ENCODE measurements at places on chromosomes 16 and 17.

DNA sequence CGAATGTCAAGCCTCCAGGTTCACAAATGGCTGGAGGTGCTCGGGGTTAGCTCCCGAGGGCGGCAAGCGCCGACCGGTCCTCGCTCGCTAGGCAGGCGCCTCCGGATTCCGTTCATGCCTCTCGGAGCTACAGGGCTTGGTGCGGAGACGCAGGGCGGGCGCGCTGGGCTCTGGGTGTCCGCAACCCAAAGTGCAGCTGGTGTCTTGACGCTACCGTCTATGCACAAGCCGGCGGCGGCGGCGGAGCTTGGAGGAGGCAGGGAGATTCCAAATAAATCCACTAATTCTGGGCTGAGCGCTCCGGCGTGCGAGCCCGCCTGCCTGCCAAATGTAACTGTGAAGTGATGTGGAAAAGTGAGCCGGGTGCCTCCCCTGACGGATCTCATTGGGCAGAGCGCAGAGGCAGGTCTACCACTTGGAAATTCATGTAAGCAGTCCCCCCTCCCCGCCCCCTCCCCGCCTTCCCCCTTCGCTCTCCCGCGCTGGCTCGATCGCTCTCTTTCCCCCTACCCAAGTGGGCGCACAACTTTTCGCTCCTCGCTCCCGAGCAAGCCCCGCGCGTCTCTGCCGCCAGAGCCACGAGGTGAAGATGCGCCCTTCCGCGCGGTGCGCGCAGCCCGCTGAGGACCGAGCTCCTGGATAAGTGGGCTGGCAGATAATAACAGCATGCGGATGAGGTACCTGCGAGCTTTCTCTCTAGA lies at the start of gene CDH8:
Gene CDH8, minus strand, starts transcription at position 338 of the 701 bp plus-strand sequence. CDS start 15,035 bp downstream, outside the sequence.
- no peak for DNase-seq

GRCh38 chr17:64783031-64783461 lies 120.9 kb upstream of the SMURF2 start:
- no peak for DNase-seq

GRCh38 chr17:44417553-44417952 lies 28.1 kb upstream of the ITGA2B start:
- DNase-seq, result no peak

- DNase-seq, result no peak
These were observed 19.5 kb upstream of the RAP1GAP2 start for GRCh38 chr17:2776589-2777241.

- DNase-seq, result no peak
These were observed 17.1 kb downstream of the MPRIP start for GRCh38 chr17:17059301-17059890.

- DNase-seq, result no peak
These were observed 5.7 kb downstream of the MGAT5B start for GRCh38 chr17:76873856-76874255.

- DNase-seq, result no peak
These were observed 725 bp downstream of the ABCA3 start for GRCh38 chr16:2339521-2340484.

GRCh38 chr16:74271872-74272271 lies 24.7 kb upstream of the PSMD7 start:
- no peak for DNase-seq

DNA sequence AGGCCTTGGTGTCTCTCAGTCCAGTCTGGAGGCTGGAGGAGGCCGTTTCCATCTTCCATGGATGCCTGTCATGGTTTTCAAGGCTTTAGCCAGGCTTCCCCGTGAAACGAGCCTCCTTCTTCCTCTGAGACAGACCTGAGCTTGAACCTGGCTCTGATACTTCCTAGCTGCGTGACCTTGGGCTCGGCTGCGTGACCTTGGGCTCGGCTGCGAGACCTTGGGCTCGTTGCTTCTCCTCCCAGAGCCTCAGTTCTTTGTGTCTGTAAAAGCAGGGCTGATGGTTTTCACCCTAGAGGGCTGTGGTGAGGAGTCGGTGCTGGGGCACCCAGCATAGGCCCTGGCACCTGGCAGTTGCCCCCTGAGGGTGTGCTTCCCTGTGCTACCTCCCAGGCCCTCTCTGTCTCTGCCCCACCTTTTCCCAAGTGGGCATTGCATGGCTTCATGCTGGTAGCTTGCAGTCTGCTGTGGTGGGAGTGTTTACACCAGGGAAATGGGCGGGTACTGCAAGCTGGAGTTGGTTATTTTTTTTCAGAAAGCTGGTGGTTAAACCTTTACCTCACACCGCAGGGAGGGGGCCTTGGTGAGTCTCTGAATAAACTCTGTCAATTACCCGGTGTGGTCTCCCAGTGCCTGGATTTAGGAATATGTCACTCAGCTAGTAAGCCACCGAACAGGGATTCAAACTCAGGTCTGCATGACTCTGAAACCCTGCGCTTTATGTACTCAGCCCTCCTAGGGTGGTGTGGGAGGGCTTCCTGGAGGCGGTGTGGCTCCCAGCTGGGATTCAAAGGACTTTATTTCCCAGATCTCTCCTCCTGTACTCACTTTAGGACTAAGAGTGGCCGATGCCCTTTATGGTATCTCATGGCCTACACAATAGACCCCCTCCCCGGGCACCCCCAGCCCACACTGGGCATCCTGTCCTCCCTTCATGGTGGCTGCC lies 129.0 kb upstream of the CIBAR2 start:
- DNase-seq, result no peak

- no peak for DNase-seq
These were observed 127.3 kb downstream of the CDRT15L2 start for GRCh38 chr17:20706751-20707373.

- DNase-seq, result no peak
These were observed 7.7 kb downstream of the GINS3 start for GRCh38 chr16:58399718-58400633.

DNA sequence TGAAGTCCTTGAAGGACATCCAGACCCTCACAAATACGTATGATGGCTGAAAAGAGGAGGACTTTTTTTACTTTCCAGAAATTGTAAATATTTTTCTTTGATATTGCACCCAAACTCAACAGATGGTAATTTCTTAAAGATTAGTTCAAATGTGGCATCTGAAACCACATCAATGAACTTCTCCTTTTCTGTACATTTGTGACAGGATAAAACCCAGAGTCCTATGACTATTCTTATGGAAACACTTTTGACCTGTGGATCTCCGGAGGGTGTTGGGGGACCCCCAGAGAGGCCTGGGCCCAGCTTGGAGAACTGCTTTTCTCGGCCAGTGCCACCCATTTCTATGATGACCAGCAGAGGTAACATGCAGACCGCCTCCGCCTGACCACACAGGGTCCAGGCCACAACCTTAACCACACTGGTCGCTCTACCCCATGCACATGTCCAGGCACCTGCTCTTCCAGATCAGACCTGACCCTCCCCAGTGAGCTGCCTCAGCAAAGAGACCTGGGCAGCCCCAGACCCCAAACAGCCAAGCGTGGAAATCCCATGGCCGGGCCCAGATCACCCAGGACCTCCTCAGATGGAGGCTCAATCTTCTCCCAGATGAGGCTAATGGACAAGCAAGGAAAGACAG lies 22.7 kb downstream of the RPH3AL start:
- no peak for DNase-seq

GRCh38 chr17:72534776-72535175 lies 414.0 kb downstream of the SOX9 start:
- DNase-seq, result no peak

GRCh38 chr17:79033046-79033616 lies 9.2 kb downstream of the C1QTNF1 start:
- DNase-seq, result no peak

DNA sequence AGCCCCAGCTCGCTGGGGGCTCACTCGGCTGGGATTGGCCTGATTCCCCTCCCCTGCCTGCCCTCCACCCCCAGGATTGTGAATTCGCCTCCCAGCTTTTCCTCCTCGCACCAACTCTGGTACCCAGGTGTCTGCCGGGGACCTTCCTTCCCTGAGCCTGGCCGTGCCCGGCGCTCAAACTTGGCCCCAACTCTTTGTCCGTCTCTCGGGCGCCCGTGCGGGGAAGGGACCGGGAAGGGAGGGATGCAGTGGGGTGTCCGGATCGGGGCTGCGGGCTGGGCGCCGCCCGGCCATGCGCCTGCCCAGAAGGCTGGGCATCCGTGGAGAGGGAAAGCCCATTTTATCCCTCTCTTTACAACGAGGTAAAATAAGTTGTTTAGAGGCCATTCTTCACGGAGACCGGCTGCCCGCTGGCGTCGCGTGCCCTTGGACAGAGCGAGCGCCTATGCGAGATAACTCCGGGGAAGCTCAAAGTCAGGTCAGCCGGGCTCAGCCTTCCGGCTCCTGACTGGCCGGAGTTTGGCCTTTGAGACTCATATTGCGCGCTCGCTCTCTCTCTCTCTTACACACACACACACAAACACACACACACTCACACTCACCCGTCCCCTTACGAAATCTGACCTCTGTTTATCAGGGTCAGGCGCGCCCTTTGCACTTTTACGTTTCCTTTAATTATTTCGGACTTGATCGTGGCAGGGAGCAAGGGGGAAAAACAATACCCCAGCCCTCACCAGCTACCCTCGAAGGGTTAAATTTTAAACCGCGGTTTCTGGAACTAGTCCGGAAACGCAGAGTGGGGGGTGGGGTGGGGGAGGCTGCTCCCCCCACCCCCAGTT lies 774 bp upstream of the MAF start:
- no peak for DNase-seq

GRCh38 chr16:56600398-56600999 lies 7.9 kb upstream of the MT2A start:
- peak; percentile 17 for DNase-seq

GRCh38 chr17:17558431-17558830 lies 33.1 kb downstream of the PEMT start:
- DNase-seq, result no peak

DNA sequence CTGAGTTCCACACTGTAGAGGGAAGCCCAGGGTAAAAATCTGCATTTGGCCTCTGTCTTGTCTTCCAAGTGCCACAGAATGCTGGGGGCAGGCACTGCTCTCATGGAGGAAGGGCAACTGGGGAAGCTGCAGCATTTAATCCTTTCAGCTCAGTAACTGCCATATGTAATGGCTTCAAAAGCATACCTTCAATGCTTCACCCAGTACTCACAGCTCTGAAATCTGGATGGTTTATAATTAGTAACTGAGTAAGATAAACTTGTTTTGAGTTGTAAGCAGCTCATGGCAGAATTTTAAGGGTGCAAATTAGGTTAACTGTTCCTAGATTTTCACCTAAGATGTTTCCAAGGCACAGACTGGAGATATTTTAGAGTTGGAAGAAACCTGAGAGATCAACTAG lies 24.5 kb downstream of the PMP22 start:
- DNase-seq, result no peak

DNA sequence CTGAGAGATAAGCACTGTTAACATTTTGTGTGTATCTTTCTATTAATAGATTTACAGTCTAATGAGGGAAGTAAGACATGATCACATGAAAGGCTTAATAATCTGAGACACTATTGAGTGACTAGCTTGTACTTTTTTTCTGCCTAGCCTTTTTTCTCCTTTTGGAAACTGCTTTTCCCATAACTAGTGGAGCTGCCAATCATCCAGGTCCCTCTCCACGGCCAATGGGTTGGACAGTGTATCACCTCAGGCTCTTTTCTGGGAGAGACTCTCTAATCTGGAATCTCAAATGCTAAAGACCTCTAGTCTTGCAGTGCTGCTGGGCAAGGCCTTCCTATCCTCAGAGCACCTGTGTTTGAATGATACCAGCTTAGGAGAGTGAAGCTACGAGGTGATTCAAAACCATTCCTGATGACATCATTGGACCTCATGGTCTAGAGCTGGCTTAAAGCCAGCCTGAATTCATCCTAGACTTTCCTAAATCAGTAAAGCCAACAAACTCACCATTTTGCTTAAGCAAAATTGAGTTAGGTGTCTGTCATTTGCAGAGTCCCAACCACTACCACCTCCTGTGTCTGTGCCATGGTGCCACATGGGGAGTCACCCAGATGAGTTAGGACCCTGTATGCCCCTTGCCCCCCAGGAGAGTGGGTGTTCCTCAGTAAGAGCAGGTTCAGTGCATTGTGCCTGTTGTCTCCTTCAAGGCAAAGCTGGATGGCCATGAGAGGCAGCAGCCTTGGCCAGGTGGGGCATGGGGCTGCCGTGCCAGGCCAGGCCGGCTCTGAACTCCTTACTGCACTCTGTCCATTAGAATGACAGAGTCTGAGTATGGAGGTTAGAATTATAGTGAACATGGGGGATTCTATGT lies 62.9 kb downstream of the SPECC1 start:
- DNase-seq, result no peak

GRCh38 chr16:1557576-1557975 lies 24.1 kb downstream of the TMEM204 start:
- no peak for DNase-seq

DNA sequence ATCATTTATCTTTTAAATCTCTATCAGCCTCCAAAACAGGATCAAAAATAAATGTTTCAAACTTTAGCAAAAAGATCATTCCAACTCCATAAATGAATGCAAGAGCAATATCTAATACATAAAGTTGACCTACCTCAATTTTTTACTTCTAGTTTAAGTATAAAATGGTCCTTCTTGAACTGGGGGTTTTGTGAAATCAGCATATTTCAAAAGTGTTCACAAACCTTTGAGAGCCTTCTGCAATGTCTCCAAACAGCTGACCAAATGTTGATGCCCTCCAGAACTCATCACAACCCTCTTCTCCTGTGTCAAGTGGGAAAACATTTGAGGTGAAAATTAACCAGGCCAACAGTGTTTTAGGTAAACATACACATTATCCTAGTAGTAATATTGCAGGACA lies 7.7 kb downstream of the MED1 start:
- no peak for DNase-seq

DNA sequence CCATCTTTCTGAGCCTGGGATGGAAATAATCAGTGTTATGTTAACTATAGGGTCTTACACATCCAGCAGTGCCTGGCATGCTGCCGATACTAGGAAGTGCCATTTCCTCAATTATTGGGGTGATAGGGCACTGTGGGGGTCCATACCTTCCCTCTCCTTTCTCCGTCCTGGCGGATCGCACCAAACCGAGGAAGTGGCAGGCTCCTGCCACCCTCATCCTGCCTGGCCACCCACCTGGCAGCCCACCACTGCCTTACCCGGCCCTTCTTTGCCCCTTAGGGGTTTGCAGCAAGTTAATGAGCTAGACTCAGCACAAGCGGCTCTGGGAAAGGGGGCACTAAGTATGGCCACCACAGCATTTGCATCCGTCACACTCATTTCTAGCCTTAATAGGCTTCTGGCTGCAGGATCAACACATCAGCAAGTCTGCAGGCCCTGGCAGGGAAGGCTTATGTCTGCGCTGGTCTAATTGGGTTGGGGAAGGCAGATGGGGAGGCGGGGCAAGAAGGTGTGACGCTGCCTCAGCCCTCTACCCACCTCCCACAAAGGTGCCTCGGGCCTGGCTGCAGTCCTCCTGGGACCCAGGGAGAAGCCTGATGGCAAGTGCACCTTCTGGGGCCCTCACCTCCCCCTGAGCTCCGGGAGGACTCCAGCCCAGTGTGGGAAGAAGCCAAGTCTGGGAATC lies 28.6 kb downstream of the DCAKD start:
- no peak for DNase-seq

DNA sequence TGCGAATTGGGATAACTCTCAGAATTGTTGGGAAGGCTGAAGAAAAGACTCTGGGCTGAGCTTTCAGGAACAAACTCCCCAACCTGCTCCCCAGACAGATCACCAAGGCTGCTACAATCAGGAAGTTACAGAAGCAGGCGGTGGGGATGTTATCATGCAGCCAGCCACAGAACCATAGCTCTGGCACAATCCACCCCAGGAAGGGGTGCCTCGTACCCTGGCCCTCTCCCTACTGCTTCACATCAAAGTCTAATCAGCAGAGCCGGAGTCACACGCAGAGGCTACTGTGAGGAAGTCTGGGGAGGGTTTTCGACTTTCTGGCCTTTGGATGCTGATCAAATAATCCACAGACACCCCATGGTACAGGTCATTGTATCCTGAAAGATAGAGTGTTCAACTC lies 86.8 kb downstream of the NTN1 start:
- no peak for DNase-seq
